ENCODE measurements at places on chromosomes 12 and 14. TPM values are rescaled to one million over a fixed set of nuclear protein-coding genes. Genes with fewer than 3 reads are reported as not detected.
A peak's percentile ranks its signal among the peaks of the same experiment; 100 is the strongest.

DNA sequence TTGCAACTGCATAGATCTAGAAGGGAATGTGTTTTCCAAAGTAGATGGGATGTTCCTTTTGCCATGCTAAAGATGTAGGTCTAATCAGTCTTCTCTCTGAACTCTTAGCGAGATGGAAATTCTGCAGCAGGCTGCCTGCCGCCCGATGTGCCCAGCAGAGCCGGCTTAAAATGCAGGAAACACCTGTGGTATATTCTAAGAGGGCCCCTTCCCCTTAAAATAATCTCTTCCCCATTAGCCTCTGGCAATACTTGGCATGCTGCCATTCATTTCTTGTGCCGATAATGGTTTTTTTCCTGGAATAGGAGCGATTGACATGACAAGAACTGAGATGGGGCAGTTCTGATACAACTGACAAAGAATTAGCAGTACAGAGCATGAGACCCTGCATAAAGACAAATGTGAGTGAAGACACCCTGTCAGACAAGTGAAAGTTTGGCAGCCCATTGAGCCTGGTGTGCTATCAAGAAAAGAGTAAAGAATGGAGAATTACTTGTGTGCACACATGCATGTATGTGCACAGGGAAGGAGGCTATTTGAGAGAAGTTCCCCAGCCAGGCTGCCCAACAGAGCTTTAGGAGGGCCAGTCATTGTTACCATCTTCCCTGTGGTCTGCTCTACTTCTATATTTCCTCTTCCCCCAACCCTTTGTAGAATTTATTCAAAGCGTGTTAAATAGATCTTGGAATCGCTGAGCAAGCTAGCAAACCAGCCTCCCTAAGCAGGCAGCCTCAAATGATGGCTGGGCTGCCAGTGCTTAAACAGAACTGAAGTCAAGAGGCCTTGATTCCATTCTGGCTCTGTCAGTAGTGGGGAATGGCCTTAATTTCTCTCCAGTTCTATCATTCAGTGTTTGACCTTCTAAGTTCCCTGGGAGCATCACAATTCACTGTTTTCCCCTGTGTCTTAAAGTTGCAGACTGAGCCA, 29.6 kb upstream of the NTF3 start:
- H3K4me3 ChIP-seq: no peak overlapping the region
- H3K27me3 ChIP-seq: peaks cover 7% of the 10 kb centered on the region
- H3K36me3 ChIP-seq: no peaks in the 10 kb centered on the region
- no peak overlapping the region for H3K27ac ChIP-seq
- DNase-seq: no peak

DNA sequence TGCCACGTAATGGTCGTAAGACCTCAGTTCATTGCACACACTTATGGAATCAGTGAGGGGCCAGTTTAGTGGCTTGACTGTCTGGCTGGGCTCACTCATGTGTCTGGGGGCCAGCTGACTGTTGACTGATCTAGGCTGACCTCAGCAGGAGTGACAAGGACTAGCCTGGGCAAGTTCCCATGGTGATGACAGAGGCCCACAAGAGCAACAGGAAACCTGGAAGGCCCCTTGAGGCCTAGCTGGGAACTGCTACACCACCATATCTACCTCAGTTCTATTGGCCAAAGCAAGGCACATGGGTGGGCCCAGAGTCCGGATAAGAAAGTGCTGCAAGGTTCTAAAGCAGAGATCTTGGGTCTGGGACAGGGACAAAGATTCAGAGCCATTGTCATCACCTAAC, 21.3 kb upstream of the RFLNA start:
- H3K27me3 ChIP-seq: peaks cover 16% of the 10 kb centered on the region
- no peaks in the 10 kb centered on the region for H3K36me3 ChIP-seq
- no peak overlapping the region for H3K27ac ChIP-seq
- H3K4me3 ChIP-seq: no peak overlapping the region

Gene CMTM5
- 1.4 TPM for total RNA-seq

- H3K36me3 ChIP-seq: peaks cover 21% of the 10 kb centered on the region
- no peak overlapping the region for H3K4me3 ChIP-seq
- no peaks in the 10 kb centered on the region for H3K27me3 ChIP-seq
- DNase-seq: peak; percentile 64
- peak overlapping the region; percentile 78 for H3K27ac ChIP-seq
- H3K4me1 ChIP-seq: peaks cover 11% of the 10 kb centered on the region
Observed at GRCh38 chr14:75711796-75712211, 50.8 kb downstream of the TTLL5 start.

Gene TAS2R13
- 0.92 TPM for total RNA-seq

- H3K27ac ChIP-seq: no peak overlapping the region
- H3K4me3 ChIP-seq: no peak overlapping the region
- H3K4me1 ChIP-seq: peaks cover 9% of the 10 kb centered on the region
- DNase-seq: no peak
- no peaks in the 10 kb centered on the region for H3K27me3 ChIP-seq
Observed at GRCh38 chr14:102905116-102906108, 17.1 kb upstream of the AMN start.

Gene RPS6KL1
- total RNA-seq: 2.0 TPM

Gene IQSEC3
- 10.7 TPM for total RNA-seq

DNA sequence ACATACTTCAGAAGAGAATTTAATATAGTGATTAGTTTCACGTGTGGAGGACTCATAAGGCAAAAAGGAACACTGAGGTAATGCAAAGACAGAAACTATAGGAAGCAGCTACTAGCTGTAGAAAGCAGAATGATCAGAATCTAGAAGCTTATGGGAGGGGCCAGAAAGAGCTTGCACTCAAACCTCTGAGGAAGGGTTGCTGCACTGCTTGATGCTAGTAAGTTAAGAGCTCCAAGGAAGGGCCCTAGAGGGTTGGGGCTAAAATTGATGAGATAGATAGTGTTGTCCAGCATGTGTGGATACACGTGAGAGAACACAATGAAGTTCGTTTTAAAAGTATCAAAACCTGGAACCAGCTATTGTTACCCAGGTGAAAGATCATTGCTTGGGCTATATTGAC, 311.1 kb downstream of the SLC6A15 start:
- H3K4me3 ChIP-seq: no peak overlapping the region
- no peak overlapping the region for H3K27ac ChIP-seq
- no peaks in the 10 kb centered on the region for H3K27me3 ChIP-seq
- no peak for DNase-seq
- no peaks in the 10 kb centered on the region for H3K4me1 ChIP-seq
- H3K36me3 ChIP-seq: no peaks in the 10 kb centered on the region

DNA sequence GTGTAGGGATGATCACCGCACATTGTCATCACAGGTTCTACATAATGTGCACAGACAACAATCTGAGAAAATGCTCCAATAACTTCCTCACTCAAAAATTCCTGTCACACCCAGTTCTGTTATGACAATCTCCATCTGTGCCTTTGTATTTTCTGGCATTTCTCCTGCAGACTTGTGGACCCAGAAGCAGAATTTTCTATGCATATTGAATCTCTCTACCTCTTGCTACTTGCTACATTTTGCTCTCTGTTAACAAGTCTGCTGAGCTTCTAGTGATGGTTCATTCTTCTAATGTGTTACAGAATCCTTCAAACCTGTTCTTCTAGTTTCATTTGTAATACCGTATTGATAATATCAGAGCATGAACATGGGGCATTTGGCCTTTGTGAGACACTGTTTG, 127.8 kb upstream of the PTPRQ start:
- no peak overlapping the region for H3K4me3 ChIP-seq
- no peak for DNase-seq
- no peaks in the 10 kb centered on the region for H3K4me1 ChIP-seq
- H3K27me3 ChIP-seq: no peaks in the 10 kb centered on the region

DNA sequence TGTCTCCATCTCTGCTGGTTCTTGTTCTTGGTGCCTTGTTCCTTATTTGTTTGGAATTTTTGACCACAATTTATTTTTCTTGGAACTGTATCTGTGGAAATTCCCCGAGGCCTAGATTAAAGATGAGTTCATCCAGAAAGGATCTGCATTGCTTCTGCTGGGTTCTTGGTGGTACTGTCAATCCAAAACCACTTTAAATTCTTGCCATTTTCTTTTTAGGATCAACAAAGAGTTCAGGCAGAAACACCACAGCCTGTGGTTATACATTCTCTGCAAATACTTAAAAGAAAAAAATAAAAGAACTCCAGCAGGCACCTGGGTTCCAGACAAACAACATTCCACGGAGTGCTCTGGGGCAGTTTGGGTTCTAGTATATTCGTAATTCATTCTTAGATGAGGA, 6.0 kb upstream of the VAMP1 start:
- H3K4me3 ChIP-seq: no peak overlapping the region
- H3K27ac ChIP-seq: no peak overlapping the region
- H3K4me1 ChIP-seq: peaks cover 2% of the 10 kb centered on the region
- H3K27me3 ChIP-seq: no peaks in the 10 kb centered on the region

- no peak overlapping the region for H3K4me3 ChIP-seq
- H3K36me3 ChIP-seq: peaks cover 10% of the 10 kb centered on the region
- DNase-seq: no peak
Observed at GRCh38 chr12:57777367-57777766, 5.0 kb downstream of the EEF1AKMT3 start.

DNA sequence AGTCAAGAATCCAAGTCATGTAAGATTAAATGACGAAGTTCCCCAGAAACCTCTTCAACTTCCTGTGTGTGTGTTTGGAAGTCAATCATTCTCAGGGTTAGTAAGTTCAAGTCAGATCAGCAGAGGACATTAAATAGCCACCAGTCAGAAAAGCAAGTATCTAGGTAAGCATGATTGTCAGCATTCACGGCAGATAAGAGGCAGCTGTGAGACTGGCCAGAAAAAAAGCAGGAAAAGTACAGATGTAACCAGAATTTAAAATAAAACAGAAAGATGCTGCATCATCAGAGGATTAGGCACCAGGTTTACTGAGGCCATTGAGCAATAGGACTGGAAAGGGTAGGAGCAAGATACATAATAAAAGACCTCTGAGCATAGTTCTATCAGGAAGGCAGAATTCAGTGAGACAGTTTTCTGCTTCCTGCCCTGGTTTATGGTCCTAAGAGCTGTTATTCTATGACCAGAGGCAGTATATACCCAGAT, 606.9 kb downstream of the FSCB start:
- H3K27ac ChIP-seq: no peak overlapping the region
- no peaks in the 10 kb centered on the region for H3K4me1 ChIP-seq
- H3K4me3 ChIP-seq: no peak overlapping the region

DNA sequence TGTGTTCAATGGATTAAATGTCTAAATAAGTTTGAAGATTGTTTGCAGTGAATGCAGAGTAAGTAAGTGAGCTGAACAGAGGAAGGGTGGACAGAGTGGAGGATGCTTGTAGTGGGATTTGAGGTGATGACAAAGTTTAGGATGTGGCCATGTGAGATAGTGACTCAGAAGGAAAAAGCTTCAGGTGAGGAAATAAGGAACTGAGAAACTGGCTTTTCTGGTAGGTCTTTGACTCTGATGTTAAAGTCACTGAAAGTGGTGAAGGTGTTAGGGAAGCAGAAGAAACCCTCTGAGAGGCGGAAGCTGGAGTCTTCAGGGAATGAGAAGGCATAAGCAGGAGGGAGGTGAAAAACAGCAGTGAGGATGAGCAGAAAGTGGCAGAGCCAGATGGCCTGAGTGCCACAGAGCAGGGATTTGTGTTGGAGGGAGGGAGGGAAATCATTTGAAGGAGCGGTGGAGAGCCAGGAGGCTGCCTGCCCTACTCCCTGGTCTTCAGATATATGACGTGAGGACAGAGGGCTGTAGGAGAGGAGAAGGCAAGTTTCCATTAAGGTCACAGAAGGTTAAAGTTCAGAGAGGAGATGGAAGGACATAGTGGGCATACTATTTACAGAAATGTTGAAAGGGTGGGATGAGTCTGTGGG, 24.8 kb downstream of the RGS6 start:
- no peaks in the 10 kb centered on the region for H3K36me3 ChIP-seq
- no peaks in the 10 kb centered on the region for H3K4me1 ChIP-seq
- no peak overlapping the region for H3K4me3 ChIP-seq
- H3K27ac ChIP-seq: no peak overlapping the region
- no peak for DNase-seq

GRCh38 chr12:122385171-122386016, 37.1 kb downstream of the CLIP1 start:
- no peak for DNase-seq
- no peaks in the 10 kb centered on the region for H3K4me1 ChIP-seq
- peaks cover 15% of the 10 kb centered on the region for H3K36me3 ChIP-seq
- no peaks in the 10 kb centered on the region for H3K27me3 ChIP-seq
- H3K4me3 ChIP-seq: no peak overlapping the region

- H3K4me3 ChIP-seq: no peak overlapping the region
- no peak for DNase-seq
- H3K27ac ChIP-seq: no peak overlapping the region
- H3K27me3 ChIP-seq: no peaks in the 10 kb centered on the region
Observed at GRCh38 chr14:71745072-71745471, 187.2 kb upstream of the RGS6 start.

DNA sequence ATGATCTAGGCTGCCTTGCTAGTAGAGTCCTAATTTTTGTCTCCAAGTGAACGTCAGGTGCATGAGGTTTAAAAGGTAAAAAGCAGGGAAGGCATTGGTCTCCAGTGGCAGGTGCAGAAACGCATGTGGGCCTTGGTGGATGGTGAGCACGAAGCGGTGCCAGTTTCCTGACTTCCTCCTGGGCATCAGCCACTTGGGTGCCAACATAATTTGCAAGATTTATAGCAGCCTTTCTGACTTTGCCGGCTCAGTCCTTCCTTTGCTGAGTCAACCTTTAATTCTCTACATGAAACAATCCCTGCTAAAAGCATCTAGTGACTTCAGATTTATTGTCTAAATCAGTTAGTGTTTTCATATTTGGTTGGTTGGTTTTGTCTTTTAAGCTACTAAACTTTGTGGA, 355.7 kb upstream of the TMEM132C start:
- no peak overlapping the region for H3K27ac ChIP-seq
- no peak for DNase-seq
- H3K36me3 ChIP-seq: no peaks in the 10 kb centered on the region
- no peaks in the 10 kb centered on the region for H3K27me3 ChIP-seq

Gene HOXC9
- total RNA-seq: not detected

- no peaks in the 10 kb centered on the region for H3K4me1 ChIP-seq
- DNase-seq: no peak
- no peaks in the 10 kb centered on the region for H3K36me3 ChIP-seq
- H3K4me3 ChIP-seq: no peak overlapping the region
- H3K27me3 ChIP-seq: peaks cover 37% of the 10 kb centered on the region
Observed at GRCh38 chr12:127457726-127458125, 809.2 kb upstream of the TMEM132C start.

DNA sequence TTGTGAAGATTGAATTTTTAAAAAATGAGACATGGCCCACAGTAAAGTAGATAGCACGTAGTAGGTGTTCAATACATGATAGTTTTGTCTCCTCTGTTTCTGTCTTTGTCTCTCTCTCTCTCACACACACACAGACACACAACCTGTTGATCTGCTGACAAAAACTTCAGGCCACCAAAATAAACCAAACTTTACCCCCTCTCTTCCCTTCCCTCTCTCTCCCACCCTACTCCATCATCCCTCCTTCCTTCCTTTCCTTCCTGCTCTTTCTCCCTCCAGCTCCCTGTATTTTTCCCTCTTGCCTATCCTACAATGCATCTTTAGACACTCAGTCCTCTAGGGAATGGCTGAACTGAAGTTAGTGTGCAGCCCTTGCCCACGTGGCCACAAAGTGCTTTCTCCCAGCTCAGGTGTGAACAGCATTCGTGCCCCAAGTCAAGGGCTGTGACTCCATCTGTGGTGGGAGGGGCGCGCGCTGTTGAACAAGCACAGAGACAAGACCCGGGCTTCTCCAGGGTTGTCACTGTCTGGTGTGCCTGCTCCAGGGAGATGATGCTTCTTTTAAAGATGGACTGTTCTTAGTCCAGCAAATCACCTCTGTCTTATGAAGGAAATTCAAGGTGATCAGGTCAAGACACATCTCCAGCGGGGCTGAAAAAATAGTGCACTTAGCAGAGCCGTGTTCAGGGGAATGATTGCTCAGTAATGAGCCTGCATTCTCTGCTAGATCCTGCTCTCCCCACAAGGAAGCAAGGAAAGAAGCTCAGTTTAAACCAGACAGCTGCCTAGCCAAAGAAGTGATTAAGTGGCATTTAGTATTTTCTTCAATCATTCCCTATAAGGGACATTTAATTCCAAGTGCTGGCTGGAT, 75.3 kb downstream of the WSCD2 start:
- no peak for DNase-seq
- no peaks in the 10 kb centered on the region for H3K4me1 ChIP-seq
- peaks cover 3% of the 10 kb centered on the region for H3K27me3 ChIP-seq
